Lung (tissue), 17 donors: ENCODE measurements at places on chromosomes 3 and 15. TPM values are rescaled to one million over a fixed set of nuclear protein-coding genes. Genes with fewer than 3 reads are reported as not detected.

DNA sequence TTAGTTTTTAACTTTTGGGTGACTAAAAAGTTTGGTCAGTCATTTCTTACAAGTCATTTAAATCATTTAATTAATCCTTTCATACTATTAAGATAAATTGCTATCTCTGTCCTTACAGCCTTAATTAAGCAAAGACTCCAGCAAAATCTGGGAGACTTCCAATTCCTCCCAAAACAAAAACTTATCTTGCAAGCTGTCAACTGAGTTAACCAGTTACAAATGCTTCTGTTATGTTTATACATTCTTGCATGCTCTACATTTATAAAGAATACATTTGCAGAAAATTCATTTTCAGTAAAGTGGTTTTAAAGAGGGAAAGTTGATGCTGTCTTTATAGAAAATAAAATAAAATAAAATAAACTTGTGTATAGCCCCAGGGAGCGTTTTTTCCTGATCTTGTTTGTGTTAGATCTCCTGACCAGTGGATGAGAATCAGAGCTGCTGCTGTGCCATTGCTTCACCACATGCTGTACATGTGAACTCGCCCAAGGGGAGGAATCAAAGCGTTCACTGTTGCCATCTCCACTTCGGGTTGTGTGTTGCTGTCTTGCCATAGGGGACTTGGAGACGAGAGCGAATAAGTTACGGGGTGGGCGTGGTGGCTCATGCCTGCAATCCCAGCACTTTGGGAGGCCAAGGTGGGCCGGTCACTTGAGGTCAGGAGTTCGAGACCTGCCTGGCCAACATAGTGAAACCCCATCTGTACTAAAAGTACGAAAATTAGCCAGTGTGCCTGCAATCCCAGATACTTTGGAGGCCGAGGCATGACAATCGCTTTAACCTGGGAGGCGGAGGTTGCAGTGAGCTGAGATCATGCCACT is 5.5 kb downstream of the CCR4 start:
- peak; percentile 26 for DNase-seq

DNA sequence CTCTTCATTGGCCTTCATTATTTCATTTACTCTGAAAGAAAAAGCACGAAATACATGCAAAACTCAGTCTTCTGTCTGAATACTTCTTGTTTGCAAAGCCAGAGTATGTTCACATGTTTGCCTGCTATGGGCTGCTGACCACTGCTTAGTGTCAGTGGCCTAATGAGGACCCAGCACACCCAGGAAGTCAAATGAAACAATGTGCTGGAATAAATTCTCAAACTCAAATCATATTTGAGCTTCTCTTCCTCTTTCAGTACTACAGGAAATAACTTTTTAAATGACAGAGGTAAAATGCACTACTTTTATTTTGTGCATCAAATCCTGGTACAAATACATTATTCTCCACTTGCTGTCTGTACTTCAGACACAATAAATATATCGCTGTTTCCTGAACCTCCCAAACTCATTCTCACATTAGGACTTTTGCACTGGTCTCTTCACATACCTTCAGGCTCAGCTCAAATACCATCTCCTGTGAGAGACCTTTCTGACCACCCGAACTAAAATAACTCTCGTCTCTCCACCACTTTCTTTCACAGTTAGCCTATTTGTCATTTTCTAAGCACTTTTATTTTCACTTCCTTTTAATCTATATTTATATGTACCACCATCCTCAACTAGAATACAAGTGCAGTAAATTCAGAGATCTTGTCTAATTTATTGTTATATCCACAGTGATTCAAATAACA is 176.8 kb downstream of the TUSC7 start:
- DNase-seq: no peak

- DNase-seq: no peak
Measured at GRCh38 chr15:26314577-26314976, 451.4 kb upstream of the ATP10A start.

DNA sequence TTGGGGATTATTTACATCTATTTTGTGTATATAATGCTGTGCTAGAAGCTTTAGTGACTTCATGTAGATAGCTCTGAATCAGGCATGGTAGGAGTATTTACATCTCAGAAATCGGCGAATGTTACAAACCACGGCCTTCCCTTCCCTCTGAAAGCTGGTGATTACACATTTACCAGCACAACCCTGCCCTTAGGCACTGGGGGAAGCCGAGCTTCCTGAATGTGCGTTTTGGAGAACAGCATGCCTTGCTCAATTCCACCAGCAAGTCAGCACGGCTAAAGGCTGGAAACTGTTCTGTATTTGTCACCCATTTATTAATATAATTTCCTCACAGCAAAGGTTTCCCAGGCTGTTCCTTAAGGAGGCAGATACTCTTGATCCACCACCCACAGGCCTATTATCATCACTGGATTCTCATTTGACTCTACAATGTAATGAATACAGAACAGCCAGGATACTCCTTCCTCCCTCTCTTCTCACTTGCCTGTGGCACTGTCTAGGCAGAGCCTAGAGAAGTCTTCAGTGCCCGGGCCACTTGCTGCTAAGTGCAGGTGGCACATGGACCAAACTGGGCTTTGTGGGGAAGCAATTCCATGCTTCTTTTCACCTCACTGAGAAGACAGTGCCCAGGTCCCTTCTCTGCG is 55.2 kb upstream of the CACNA2D3 start:
- DNase-seq: no peak

DNA sequence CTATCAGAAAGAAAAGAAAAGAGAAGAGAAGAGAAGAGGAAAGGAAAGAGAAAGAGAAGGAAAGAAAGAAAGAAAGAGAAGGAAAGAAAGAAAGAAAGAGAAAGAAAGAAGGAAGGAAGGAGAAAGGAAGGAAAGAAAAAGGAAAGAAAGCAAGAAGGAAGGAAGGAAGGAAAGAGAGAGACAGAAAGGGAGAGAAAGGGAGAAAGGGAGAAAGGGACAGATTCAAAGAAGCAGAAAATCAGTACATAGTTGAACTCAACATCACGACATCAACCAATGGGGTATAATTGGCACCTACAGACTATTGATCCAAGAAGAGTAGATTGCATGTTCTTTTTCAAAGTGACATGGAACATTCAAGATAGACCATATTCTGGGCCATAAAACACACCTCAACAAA is 45.2 kb downstream of the HOMER2 start:
- no peak for DNase-seq

DNA sequence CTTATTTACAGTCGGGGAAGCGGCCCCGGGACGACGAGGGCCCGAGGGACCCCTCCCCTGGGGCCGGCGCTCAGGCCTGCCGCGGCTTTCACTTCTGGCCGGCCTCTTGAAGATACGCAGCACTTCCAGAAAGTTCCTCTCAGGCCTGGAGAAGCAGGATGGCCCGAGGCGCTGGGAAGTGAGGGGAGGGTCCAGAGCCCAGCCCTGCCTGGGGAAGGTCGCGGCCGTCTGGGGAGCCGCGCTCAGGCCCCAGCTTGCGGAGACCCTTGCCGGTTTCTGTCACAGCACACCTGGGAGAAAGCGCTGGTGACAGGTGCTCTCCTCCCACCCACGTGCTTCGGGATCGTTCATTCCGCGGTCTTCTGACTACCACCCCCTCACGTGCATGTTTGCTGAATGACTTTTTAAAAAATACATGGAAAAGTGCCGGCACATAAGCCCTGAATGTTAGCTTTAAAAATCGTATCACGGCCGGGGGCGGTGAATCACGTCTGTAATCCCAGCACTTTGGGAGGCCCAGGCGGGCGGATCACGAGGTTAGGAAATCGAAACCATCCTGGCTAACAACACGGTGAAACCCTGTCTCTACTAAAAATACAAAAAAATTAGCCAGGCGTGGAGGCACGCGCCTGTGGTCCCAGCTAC is 727 bp upstream of the TM2D3 start:
- DNase-seq: peak; percentile 23

DNA sequence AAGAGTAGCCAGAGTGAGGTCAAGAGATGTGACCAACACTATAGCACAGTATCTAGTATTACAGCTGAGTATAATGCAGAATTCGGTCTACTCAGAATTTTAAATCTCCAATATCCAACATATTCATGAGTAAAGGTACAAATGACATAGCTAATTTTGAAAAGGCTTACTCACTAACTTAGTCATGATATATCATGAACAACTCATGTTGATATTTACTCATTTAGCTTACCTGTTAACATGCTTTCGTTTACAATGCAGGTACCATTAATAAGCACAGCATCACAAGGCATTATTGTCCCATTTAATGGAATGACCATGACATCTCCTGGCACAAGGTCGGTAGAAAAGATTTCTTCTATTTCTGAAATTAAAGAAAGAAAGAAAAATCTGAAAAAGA is 36.9 kb downstream of the ATP13A3 start:
- no peak for DNase-seq

DNA sequence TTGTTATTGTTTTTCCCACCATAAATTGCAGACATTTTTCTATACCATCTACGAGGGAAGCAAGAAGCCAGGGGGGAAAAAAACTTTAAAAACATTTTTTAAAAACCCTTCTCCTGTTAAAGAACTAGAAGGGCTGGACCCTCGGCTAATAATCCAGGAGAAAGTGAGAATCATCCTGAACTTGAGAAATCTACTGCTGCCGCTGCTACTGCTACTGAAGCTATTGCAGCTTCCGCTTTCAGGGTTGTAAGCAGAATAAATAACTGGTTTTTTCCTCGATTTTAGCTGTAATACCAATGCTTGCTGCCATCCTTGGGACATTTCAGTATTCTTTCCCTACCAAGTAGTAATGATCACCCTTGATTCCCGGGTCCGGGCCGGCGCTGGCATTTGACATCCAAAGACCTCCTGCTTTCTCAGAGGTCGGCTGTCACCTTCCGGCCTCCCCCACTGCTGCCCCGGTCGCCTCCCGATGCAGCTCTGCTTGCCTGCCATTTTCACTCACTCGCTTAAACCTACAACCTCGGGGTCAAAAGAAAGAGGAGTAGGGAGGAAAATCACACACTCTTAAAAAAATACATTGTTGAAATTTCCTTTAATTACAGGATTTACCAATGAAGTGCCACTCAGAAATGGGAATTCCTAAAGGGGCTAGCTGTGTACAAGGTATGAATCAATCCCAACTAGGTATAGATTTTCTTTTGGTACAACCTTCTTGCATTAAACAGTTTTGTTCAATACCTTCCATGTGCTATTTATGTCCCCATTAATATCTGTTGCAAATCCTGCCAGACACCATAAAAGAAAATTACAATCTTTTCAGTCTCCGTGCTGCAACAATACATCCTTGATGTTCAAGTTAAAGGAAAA is 674 bp upstream of the MECOM start:
- peak; percentile 59 for DNase-seq

DNA sequence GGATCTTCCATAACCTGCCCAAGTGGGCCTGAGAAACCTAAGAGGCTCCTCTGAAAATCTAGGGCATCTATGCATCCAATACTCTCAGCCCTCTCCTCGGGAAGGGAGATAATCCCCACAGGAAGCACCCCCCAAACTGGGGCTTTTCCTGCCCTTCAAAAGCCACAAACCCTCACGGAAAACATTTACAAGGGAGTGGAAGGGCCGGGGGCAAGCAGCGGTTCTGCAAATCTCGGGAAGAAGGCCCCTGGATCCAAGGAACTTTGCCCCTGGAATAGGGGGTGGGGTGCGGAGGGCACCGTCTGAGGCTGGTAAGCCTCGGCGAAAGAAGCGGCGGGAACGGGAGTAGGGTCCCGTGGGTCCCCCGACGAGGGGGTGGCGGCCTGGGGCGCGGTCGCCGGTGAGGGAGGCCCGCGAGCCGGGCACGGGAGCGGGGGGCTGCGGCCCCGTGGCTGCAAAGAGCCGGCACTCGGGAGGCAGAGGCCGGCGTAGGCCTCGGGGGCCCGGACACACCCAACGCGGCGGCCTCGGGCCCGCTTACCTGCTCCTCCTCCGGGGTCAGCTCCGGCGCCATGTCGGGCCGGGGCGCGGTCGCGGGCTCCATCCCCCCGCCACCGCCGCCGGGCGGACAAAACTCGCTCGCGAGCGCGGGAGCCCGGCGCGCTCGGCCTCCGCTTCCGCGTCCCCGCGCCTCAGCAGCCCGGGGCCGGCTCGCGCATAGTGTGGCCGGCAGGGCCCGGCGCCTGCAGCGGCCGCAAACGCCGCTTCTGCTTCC is 755 bp downstream of the PTPN9 start:
- DNase-seq: peak; percentile 23

DNA sequence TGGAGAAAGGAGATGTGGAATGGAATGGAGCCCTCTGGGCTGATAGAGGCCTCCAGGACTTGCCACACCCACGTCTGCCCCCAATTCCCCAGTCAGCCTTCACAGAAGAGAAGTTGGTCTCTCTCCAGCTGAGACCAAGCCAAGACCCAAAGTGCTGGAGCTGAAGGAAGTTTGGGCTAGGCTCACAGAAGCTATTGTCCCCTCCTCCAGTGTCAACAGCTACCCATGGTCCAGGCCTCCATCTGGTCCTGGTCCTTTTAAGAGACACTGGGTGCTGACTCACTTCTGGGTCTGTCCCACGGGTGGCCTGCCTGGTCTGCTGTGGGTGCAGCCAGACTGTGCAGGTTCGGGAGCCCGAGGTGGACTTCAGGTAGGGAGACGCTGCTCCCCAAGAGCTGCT is 179.8 kb downstream of the APBA2 start:
- no peak for DNase-seq

- no peak for DNase-seq
Measured at GRCh38 chr15:68921926-68922325, 8.4 kb upstream of the SPESP1 start.

DNA sequence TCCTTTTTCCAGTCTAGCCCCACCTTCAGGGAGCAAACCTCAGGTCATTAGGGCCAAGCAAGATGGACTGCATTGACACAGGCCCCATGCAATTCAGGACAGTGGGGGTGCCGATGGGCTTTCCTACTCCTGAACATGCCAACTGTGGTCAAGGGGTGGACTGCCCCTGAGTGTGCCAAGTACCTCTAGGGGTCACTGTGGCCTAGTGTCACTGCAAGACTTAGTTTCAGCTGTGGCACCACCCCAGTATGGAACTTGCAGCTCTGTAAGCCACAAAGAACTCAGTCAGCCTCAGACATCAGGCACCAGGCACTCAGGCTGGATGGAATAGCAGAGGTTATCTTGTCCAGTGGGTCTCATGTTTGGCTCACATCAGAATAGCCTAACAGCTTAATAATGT is 32.3 kb downstream of the EXOG start:
- no peak for DNase-seq

GRCh38 chr3:20527368-20527767 is 341.4 kb upstream of the SGO1 start:
- no peak for DNase-seq

Gene BTLA
- 0.61 TPM for polyA plus RNA-seq

Gene GATA2
- polyA plus RNA-seq: 26.1 TPM

Gene KBTBD8
- 1.3 TPM for polyA plus RNA-seq

Gene SPTSSB
- polyA plus RNA-seq: 0.20 TPM

Gene MYZAP
- 14.2 TPM for polyA plus RNA-seq

Gene POU1F1
- polyA plus RNA-seq: not detected

Gene FGF12
- 0.93 TPM for polyA plus RNA-seq

Gene BFSP2
- 0.14 TPM for polyA plus RNA-seq

Gene TEX55
- polyA plus RNA-seq: 0.06 TPM

Gene GOLGA6L4
- 10.0 TPM for polyA plus RNA-seq

Gene PRC1
- 7.5 TPM for polyA plus RNA-seq

Gene TRIM59
- 2.1 TPM for polyA plus RNA-seq

Gene CD276
- polyA plus RNA-seq: 33.8 TPM
